ENCODE measurements at places on chromosomes 16 and 17.

DNA sequence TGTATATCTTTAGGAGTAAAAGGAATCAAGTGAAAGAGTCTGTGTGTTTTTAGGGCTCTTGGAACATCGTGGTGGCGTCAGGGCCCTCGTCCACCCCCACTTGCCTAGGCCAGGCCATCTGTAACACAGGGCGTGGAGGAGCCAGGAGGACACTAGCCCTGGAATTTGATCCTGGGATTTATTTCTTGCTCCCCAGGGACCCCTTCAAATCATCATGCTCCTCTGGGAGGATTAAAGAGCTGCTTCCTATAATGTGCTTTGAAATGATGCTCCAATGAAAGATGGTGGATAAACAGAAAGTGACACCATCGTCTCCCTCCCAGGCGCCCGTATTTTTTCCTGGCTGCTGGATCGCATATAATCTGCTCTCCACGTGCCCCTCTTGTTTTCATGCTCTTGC lies 113.3 kb downstream of the AATF start:
- no peak for DNase-seq

GRCh38 chr17:64057701-64058263 lies 37.3 kb upstream of the ICAM2 start:
- no peak for DNase-seq

- no peak for DNase-seq
Measured at GRCh38 chr17:13410874-13411273, 190.9 kb downstream of the HS3ST3A1 start.

DNA sequence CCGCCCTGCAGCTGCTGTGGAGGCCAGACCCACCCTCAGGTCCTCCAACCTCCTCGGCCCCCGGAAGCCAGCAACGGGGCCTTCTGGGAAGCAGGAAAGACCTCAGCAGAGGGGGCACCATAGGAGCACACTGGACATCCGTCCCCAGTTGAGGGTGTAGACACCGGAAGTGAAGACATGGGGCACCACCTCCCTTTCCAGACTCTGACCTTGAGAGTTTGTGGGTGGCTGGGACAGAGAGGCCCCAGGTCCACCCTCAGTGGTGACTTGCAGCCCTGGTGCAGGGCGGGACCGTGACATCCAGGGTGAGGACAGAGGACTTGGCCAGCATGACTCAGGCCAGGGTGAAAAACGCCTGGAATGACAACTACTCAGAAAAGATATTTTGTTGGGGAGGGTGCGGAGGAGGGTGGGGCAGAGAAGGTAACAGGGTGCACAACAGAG lies 19.9 kb downstream of the CEP295NL start:
- DNase-seq, result no peak

GRCh38 chr17:79132271-79133064 lies 57.8 kb downstream of the ENGASE start:
- no peak for DNase-seq

GRCh38 chr17:40361925-40362695 lies 2.4 kb downstream of the GJD3 start:
- DNase-seq, result no peak

DNA sequence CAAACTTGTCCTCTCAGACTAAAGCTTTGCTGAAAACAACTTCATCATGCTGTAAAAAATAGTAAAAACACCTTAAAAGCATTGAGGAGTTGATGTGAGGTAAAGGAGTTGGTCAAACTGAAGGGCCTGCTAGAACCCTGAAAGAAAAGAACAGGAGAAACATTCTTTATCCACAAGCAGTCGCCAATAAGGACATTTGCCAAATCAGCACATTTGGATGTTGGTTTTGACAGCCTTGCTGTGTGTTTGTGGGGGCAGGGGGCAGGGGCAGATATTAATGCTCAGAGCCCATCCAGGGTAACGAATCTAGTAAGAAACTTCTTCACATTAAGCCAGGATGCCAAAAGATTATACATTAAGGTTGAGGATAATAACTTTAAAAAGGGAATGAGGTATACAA lies 399.9 kb upstream of the ZFHX3 start:
- no peak for DNase-seq

DNA sequence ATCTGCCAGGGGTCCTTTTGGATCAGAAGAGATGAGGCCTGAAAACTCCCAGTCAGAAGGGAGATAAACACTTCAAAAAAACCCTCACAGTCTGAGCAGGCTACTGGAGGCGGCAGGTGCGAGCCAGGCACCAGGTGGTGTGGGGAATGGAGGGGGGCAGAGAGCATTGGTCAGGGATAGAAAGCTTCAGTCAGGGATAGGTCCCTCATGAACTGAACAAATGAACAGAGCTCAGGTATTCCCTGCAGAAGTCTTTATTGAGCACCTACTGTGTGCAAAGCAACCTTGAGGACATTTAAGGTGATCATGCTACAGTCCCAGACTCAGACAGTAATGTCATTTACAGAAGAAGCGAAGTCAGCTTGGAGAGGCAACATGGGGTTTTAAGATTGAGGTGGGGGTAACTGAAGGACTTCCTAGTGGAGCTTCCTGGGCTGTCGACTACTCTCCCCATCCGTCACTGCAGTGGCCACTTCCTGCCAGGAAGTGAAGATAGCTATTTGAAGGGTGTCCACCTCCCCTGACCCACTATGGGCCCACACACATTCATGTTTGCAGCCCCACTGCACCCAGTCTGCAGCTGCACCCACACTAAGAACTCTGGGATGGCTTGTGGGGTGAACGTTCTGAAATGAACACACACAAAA lies 3.2 kb downstream of the KIFC3 start:
- DNase-seq, result no peak

DNA sequence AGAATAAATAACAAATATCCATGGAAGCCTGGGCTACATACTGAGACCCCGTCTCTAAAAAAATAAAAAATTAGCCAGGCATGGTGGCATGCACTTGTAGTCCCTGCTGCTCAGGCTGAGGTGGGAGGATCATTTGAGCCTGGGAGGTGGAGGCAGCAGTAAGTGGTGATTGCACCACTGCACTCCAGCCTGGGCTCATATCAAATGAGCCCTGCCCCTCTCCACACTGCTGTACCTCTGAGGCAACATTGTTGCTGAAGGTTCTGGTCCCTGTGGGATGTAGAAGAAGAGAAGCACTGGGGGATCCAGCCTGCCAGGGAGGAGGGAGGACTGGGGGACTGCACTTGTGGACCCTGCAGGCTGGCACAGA lies 11.4 kb upstream of the ARHGAP23 start:
- no peak for DNase-seq

GRCh38 chr16:47036201-47036600 lies 62.7 kb upstream of the DNAJA2 start:
- DNase-seq, result no peak

GRCh38 chr16:4327386-4328045 lies 11.6 kb downstream of the GLIS2 start:
- no peak for DNase-seq

GRCh38 chr17:71615820-71616219 lies 505.0 kb upstream of the SOX9 start:
- no peak for DNase-seq

- DNase-seq, result no peak
Measured at GRCh38 chr16:10070591-10070990, 111.6 kb downstream of the GRIN2A start.

- DNase-seq, result no peak
Measured at GRCh38 chr16:17287166-17287800, 183.5 kb downstream of the XYLT1 start.

GRCh38 chr16:20626966-20627365 lies 50.8 kb upstream of the ACSM2B start:
- no peak for DNase-seq

DNA sequence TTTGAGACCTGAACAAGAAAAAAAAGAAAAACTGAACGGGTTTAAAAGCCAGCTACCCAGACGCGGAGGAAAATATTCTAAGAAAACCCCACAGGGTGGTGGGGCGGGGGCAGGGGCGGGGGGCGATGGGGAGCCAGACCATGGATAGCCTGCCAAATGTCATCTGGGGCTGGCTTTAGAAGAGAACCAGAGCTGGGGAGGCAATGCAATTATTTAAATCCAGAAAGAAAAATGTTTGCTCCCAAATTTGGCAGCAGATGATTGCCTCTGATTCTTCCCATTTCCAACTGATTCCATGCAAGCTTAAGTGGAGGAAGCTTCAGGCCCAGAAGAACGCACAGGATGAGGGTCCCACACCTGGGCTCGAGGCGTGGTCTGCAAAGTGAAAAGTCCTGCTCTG lies 34.8 kb downstream of the ZNF423 start:
- DNase-seq, result no peak

- DNase-seq, result no peak
Measured at GRCh38 chr17:81328978-81329926, 34.1 kb upstream of the SLC38A10 start.

DNA sequence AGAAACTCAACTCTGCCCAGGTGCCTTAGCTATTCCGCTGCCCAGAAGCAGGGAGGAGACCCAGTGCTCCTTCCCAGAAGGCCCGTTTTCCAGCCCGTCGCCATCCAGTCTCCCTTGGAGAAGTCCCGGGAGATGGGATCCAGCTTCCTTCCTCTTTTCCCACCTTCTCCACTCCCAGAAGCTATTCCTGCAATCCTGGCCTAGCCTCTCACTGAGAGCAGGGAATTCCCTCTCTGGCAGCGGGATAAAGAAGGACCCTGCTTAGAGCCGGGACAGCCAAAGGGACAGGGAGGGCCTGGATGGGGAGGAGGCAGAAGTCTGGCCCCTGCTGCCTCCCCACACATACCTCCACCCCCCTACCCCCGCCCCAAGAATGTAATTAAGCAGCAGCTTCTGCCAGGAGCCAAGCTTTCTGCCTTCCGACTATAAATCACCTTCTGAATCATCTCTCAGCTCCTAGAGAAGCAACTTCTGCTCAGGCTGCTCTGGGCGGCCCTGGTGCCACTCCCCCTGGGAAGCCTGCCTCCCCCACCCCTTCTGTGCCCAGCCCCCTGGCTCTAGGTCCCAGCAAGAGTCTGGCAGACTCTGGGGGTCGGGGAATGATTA lies 6.4 kb downstream of the WNT3 start:
- DNase-seq, result no peak

GRCh38 chr17:39800540-39800939 lies 62.8 kb downstream of the GRB7 start:
- DNase-seq, result peak; percentile 44

DNA sequence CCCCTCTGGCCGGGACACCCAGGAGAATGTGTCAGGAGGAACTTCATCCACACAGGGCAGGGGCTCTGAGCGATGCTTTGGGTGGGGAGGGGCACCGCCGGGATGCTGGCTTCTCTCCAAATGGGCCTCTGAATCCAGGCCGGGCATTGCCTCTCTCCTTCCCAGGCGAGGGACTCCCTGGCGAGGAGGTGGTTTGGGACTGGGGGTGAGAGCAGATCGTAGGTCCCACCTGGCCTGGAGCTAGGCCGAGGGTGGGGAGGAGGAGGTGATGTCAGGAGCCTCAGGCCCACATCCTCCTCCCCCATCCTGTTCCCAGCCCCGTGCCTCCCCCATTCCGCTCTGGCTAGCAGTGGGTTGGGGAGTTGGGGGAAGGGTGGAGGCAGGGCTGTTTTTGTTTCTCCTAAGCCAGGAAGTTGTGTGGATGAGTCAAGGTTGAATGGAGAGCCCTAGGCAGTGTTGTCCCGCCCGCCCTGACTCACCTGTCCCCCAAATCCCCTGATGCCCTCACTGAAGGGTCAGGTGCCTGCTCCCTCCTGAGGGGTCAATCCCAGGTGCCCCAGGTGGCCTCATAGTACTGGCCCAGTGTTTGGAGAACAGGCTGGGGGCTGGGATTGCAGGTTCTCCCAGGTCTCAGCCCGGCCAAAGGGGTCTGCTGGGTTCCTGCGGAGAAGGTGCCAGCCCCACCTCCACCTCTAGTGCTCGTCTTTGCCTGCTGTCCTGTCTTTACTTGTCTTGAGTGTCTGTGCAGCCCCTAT lies 2.8 kb downstream of the GRB7 start:
- no peak for DNase-seq

GRCh38 chr17:10156948-10157607 lies 41.3 kb downstream of the GAS7 start:
- DNase-seq, result no peak

DNA sequence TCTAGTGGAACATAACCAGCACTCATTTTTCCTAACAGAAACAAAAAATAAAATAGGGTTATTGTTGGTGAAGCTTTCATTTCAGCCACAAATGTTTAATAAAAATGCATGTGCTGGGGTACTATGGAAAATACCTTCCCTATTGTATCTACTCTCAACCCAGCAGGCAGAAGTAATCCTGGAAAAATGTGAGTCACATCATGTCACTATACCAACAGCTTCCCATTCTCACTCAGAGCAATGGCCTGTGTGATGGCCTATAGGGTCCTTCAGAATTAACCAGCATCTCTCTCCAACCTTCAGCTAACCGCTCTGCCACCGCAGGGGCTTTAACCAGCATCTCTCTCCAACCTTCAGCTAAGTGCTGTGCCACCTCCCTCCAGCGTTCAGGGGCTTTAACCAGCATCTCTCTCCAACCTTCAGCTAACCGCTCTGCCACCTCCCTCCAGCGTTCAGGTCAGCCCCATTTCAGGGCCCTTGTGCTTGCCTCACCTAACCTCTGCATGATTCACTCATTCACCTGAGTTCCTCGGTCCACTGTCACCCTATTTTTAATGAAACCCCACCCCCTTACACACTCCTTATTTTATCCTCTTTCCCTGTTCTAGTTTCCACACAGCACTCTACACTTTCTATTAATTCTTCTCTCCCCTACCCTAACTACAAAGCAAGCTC lies 34.0 kb downstream of the UBE2G1 start:
- DNase-seq, result no peak

DNA sequence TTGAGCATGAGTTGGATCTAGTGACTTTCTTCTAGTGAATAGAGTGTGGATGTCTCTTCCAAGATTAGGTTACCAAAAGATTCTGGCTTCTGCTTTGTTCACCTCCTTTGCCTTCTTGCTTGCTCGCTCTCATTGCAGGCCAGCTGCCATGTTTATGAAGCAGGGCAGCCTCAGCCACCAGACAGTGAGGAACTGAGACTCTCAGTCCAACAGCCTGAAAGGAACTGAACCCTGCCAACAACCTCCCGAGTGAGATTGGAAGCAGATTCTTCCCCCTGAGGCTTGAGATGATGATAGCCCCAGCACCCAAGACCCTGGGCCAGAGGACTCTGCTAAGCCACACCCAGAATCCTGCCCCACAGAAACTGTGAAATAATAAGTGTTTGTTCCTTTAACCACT lies 48.4 kb downstream of the NOG start:
- DNase-seq, result no peak

DNA sequence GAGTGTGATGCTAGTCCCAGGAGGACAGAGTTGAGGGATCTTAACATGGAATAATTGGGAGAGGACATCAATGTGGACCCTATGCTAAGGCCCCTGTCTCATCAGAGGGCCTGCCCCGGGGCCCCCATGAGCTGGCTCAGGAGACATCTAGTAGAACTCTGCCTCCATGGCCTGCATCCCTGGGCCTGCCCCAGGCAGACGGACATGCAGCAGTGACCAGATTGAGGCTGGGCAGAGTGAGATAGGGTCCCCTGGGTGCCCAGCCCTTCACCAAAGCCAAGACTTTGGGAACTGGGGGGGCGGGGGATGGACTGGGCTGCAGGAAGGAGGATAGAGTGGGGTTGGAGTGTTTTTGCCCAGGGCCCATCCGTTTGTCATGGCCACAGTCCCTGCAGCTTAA lies 115.2 kb downstream of the CCDC182 start:
- no peak for DNase-seq

Data from activated CD4-positive, alpha-beta T cell treated with anti-CD3 and anti-CD28 coated beads, Interleukin-2, amount 50 U/mL, for 48 hours (primary cell).